Hypothalamus (tissue), 51 donors: ENCODE measurements at places on chromosomes 2 and 18.

DNA sequence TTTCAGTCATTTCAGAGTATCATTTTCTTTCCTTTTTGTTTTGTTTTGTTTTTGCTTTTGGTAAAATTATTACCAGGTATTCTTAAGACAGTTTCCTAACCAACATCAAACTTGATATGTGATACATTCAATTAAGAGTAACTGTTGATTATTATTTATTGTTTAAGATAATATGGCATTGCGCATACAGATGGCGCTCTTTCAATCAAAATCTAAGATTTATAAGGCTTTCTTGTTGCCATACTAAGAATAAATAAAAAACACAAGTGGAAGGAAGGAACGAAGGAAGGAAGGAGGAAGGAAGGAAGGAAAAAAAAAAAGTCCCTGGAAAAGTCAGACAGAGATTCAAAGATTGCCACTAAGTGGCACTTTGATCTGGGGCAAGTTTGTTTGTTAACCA is 1308.7 kb upstream of the FAM98A start:
- DNase-seq, result no peak

DNA sequence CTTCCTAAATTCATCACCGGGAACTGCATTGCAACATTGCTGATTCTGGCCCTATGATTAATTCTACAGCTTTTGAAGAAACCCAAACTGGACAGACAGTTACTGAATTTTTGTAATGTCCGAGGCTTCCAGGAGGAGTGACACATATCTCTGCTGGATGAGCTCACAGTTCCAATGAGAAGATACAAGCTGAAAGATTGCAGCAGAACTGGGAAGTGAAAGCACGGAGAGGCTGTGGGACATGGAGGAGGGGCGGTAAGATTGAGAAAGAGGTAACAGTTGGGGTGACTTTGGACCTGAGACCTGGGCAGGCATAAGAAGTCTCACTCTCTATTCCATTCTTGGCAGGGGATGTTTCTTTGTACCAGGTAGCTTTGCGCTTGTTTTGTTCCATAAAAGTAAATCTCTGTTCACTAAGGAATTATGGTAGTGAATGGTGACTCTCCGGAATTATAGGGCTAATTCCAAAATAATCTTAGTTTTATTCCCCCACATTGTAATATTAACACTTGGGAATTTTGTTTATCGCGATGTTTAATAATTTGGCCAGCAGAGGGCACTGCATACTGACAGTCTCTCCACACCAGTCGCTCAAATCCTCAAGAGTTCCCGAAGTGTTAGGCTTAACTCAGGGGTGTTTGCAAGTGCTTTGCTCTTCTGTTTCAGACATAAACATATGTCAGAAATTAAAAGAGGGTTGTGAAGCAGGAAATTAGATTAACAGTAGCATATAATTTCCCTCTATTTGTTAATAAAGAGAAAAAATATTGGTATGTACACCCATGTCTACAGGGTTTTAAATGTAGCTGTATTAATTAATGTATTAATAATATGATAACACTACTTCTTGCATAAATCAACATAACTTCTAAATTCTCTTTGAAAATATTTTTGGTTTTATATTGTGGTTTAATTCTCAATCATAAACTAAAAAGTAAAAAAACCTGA is 201.4 kb downstream of the SOCS6 start:
- peak; percentile 21 for DNase-seq

DNA sequence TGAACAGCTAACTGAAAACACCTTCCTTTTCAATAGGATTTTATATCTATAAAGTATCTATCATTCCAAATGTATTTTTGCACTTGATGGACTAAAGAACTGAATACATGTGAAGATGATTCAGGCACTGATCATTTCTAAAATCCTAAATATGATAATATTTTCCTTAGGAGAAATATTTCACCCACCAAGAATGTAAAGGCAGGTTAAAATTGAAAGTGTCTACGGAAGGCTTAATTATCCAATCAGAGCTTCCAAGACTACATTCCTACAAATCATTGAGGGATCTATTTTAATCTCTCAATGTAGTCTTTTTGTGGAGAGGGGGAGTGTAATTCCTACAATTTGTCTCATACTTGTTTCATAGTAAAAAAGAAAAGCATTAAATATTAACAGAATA is 3.6 kb downstream of the GALNT3 start:
- DNase-seq, result no peak

- DNase-seq, result no peak
Observed at GRCh38 chr2:201262718-201263117, 2.4 kb downstream of the CASP8 start.

GRCh38 chr2:46009772-46010171 is 287.4 kb upstream of the EPAS1 start:
- DNase-seq, result no peak

- no peak for DNase-seq
Observed at GRCh38 chr2:43340066-43340465, 113.7 kb upstream of the ZFP36L2 start.

DNA sequence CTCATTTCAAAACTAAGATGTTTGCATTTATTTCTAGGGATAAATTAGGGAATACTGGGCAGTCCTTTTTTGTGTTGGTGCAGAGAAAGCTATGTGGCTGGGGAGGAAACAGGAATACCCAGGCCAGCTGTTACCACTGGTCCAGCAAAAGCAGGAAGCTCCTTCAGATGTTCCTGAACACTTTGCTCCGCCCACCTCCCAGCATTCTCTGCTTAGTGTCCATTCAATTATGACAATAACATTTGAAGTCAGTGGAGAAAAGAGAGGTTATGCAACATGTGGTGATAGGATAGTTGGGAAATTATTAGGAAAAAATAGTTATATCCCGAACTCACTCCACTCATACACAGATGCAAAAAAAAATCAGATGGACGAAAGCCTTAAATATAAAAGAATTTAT is 22.1 kb upstream of the ARPC2 start:
- DNase-seq, result no peak

DNA sequence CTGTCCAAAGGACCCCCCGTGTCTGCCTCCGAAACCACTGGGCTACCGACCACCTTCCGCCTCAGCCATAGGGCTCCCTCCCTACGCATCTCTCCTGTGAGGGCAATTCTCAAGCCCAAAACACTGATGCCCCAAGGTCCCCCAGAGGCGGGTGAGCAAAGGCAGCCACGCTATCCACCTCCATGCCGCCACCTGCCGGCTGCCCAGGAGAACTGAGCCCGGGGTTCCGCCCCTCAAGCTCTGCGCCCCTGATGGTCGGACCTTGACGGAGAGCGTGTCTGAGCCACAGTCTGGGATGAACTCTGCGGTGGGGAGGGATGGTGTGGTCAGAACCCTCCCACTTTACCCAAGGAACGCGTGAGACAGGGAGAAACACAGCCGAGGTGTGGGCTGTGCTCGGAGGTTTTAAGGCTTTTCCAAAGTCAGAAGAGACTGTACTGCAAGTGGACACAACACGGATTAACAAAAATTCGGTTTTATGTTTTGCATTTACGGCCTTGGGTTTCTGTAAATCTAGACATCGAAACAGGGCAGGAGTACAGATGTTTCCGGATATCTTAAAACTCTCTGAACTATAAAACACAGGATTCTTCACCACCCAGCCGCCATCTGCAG is 114.1 kb downstream of the ZNF516 start:
- no peak for DNase-seq

GRCh38 chr2:216859944-216860343 is at the start of gene TNP1:
TSS of gene TNP1 (minus strand) at chr2:216860064. CDS start at chr2:216860034, 30 bp downstream.
- no peak for DNase-seq

- DNase-seq, result no peak
Observed at GRCh38 chr18:45658756-45659155, 43.5 kb downstream of the SLC14A2 start.

DNA sequence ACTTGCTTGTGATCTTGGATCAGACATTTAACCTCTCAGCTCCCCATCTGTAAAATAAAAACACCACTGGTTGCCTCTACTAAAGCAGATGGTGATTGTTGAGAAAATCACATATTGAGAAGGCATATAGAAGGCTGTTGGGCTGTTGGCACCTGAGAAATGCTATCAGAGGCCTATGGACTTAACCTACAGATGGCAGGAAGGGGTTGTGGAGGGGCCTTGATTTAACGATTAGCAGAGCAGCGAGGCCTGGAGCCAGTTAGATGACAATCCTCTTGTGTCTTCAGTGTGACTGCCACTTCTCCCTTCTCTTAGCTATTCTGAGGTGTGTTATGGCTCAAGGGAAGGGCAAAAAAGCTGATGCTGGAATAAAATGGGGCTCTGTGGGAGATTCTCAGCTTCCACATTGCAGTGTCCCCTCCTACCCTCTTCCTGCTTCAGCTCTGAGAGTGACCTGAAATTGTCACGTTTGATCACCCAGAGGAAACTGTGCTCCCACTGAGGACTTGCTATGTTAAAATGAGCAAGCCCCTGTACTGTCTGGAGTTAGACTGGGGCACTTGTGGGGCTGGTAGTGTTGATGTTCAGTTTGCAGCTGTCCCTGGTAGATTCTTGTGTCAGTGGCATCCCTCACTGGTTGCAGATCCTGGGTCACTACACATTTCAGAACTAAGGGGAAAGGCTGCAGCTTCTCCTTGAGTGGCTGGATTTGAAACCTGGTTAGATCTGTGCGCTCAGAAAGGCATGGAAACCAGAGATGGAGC is 31.5 kb downstream of the CXCR4 start:
- DNase-seq, result no peak

- DNase-seq, result no peak
Observed at GRCh38 chr2:163266772-163267171, 428.2 kb upstream of the KCNH7 start.

GRCh38 chr2:129723277-129724020 is 256.0 kb upstream of the RAB6C start:
- no peak for DNase-seq

GRCh38 chr2:108632332-108633160 is 86.7 kb upstream of the RANBP2 start:
- no peak for DNase-seq

DNA sequence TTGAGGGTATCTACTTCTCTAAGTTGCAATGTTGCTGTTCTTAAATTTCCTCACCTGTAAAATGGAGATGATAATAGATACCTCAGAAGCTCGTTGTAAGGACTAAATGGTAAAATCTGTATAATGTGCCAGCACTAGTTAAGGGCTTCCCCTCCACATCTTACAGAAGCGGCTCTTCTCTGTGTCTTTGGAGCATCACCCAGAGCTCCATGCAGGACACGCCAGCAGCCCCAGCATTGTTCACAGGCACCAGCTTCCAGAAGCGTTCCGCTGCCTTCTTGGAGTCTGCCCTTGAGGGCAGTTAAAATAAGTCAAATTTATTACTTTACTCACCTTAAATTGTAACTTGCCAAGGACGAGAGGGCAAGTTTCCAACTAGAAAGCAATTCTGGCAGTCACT is 5.8 kb downstream of the DCDC2C start:
- DNase-seq, result no peak
